ENCODE measurements at places on chromosomes 4 and X.

GRCh38 chrX:130443875-130444274, 42.1 kb downstream of the RBMX2 start:
- no peak for DNase-seq

GRCh38 chr4:78092850-78093249, 35.7 kb downstream of the FRAS1 start:
- DNase-seq, result no peak

DNA sequence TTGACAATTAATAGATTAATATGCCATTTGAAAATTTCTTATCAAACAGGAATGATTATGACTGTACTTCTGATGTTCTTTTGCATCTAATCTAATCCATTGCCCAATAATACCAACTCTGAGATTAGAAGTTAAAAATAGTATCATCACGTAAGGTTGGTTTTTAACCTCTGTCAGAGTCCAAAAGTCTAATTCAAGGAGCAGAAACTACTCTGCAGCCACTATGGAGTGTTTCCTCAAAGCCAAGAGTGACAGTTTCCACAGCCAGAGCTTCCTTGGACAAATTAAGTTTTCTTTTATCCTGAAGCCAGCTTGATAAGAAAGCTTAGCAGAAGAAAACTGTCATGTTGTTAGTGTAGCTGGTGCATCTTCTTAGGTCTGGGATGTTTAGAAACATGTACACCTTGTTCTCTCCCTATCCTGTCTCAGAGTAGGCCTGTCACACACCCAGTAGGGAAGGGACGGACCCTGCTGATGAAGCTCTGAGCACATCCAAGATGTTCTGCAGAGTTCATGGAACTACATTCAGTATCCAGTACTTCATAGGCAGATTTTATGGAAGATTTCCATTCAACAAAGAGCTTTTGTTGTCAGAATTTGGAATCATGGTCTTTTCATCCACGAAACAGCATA, 20.4 kb upstream of the PI4K2B start:
- no peak for DNase-seq

DNA sequence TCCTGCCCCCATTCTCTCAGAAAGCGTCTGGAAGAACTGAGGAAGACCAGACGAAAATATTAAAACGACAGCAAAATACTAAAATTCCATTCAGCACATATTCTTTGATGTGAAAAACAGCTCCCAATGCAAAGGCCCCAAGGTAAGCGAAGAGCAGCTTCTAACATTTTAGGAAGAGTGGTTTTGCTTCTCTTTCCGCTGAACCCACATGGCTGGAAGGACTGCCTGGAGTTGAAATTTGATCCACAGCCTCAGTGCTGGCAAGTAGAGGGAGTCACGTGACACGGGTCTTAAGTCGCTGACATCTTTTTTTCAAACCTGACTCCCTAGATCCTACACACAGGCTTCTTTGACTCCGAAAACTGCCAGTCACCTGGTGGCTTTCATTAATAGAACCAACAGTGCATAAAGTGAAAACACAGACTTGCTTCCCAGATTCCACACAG, at the start of gene FAM13A:
TSS of gene FAM13A (minus strand) at position 233 of the 446 bp plus-strand sequence. CDS start at position 12, 221 bp downstream.
- DNase-seq, result peak; percentile 77

DNA sequence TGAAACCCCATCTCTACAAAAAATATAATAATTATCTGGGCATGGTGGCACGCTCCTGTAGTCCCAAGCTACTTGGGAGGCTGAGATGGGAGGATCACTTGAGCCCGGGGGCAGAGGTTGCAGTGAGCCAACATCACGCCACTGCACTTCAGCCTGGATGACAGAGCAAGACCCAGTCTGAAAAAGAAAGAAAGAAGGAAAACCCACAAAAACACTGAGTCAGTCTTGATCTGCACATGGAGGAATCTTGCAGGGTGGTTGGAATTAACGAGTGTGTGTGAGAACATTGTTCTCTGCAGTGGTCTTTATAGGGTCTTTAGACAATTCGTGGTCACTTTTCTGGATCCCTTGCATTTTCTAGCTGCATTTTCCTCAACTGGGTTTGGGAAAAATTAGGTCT, 23.2 kb downstream of the ADD1 start:
- DNase-seq, result no peak

DNA sequence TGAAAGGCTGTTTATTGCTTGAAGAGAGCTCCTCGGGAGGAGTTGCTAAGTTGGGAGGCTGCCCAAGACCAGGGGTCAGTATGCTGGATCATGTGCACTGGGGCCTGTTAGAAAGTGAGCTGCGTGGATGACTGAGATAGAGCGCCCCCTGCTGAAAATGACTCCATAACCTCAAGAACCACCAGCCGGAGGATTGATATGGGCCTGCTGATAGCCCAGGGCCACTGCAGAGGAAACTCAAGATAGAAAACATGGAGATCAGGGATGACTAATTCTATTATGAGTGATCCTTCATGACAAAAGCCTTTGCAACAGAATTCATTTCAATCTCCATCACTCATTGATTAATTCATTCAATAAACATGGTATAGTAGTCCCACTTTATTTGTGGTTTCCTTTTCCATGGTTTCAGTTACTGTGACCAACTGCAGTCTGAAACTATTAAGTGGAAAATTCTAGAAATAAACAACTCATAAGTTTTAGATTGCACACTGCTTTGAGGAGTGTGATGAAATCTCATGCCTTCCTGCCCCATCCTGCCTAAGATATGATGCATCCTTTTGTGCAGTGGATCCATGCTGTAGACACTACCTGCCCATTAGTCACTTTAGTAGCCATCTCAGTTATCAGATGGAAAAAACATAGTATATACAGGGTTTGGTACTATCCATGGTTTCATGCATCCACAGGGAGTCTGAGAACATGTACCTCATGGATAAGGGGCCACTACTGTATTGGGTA, 126.7 kb upstream of the MBNL3 start:
- DNase-seq, result peak; percentile 26

GRCh38 chr4:166399021-166399420, 526.0 kb downstream of the TLL1 start:
- no peak for DNase-seq

GRCh38 chr4:28062562-28062961, 1201.9 kb downstream of the STIM2 start:
- DNase-seq, result no peak

DNA sequence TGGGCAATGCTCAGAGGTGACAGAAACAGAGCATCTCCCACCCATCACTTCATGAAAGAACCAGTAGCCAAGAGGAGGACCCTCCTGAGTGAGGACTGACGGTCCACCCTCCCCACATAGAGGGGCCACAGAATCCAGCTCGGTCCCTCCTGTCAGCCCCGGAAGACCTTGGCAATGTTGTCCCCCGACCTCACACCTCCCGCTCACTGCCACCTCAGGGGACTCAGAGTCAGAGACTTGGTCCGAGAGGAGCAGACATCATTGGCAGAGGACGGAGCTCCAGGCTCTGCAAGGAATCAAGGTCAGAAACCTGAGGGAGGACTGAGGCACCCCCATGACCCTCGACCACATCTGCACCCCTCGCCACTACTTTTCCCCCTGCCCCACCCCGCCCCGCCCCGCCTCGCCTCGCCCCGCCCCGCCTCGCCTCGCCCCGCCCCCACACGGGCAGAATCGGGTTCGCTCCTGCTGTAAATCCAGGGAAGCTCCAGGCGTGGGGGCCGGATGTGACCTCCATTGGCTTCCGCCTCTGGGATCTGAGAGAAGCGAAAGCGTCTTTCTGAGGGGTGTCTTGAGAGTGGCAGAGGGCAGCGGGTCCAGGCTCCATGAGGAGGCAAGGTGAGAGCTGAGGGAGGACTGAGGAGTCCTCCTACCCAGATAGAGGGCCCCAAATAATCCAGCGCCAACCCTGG, at the start of gene MAGEA11:
TSS of gene MAGEA11 (plus strand) at position 516 of the 692 bp plus-strand sequence. CDS start 1,100 bp downstream, outside the sequence.
- DNase-seq, result no peak

GRCh38 chrX:78957768-78958130, 12.6 kb downstream of the P2RY10 start:
- DNase-seq, result no peak

DNA sequence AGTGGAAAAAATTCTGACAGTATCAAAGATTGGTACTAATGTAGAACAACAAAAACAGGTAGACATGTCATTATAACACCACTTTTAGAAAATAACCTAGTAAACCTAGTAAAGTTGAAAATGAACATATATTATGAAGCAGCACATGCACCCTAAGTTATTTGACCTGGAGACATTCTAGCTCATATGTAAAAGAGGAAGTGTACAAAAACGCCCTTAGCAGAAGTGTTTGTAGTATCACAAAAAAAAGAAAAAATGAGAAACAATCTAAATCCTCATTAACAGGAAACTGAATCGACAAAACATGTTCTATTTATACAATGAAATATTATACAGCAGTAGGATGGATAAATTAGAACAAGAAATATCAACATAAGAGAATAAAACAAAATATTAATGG, 318.9 kb upstream of the PPP1R2C start:
- DNase-seq, result no peak

- DNase-seq, result no peak
These were observed 124.1 kb upstream of the AFF2 start for GRCh38 chrX:148376342-148376741.

- peak; percentile 21 for DNase-seq
These were observed 425.7 kb downstream of the GPAT3 start for GRCh38 chr4:83961575-83961974.

DNA sequence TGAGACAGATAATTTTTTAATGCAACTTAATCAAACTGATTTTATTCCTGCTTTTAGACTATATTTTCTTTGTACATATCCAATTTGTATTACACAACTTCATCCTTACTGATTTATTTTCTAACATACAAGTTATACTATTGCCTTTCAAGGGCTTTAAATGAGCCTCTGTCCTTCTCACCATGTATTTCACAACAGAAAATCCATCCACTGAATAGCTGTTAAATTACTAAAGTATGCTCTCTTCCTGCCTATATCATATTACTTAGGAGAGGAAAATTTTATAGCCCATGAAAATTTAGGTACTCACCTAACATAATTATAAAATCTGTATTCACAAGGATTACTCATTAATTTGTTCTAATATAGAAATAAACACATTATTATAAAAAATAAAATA, 528.6 kb downstream of the ANKRD50 start:
- no peak for DNase-seq

- DNase-seq, result no peak
These were observed 2.6 kb downstream of the AMER1 start for GRCh38 chrX:64202808-64203325.

GRCh38 chrX:16462912-16463311, 187.0 kb upstream of the S100G start:
- peak; percentile 72 for DNase-seq

- DNase-seq, result peak; percentile 10
These were observed 40.1 kb downstream of the TET2 start for GRCh38 chr4:105186701-105187161.

DNA sequence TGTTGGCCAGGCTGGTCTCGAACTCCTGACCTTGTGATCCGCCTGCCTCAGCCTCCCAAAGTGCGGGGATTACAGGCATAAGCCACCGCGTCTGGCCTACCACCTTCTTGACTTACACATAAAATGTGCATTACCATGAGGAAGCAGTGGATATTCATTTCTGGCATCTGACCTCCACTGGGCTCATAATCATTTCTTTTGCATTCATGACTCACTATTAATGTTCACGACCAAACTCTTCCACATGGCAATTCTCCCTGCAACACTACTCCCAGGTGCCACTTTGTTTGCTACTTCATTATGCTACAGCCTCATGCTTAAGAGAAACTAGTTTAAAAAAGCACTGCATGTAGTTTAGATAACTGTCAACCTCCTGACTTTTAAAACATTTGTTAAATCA, 22.7 kb downstream of the RASGEF1B start:
- no peak for DNase-seq

DNA sequence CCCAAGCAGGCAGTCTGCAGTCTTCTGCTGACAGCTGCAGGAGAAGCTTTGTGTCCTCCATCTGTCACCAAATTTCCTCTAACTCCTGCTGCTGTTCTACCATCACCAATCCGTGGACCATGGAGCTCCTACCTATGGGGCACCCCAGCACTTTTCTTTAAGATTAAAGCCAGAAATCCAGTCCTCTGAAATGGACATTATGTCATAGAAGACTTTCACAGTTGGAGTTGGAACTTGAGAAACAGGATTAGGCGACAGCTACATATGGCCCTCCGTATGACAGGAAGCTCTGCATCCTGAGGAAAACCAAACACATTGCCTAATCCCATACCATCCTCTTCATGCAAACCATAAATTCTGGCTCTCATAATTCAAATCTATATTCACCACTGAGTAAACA, 470.6 kb upstream of the GALNTL6 start:
- no peak for DNase-seq

GRCh38 chr4:15562114-15562513, 92.4 kb downstream of the CC2D2A start:
- DNase-seq, result no peak

GRCh38 chr4:86948276-86948675, 13.5 kb downstream of the AFF1 start:
- DNase-seq, result no peak

DNA sequence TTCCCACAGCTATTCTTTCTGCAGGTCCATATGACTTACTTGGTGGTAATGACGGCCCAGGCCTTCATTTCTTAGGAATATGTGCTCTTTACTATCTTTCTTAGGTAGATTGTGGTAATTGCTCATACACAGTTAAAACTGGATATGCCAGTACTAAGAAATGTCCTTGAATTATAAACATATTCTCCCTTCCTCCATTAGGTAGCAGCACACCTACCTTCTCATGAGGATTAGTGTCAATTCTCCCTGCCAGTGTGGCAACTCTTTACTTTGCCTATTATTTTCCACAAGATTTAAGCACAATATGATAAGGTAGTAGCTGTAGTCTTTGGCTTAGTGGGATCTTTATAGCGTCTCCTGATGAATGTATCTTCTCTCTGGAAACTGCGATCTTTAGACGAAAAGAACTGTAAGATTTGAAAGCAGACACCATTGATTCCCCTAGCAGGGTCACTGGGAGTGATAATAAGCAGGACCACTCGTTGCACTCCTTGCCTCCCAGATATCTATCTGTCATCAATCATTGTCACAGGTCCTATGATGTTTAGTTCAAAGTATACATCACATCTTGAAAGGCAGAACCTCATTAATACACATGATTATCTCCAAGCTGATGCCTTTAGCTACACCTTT, 1240.7 kb downstream of the C4orf33 start:
- peak; percentile 2 for DNase-seq

- DNase-seq, result no peak
These were observed 200.4 kb downstream of the MAB21L2 start for GRCh38 chr4:150782311-150782710.

GRCh38 chrX:39725928-39726619, 371.7 kb downstream of the BCOR start:
- DNase-seq, result peak; percentile 46

- DNase-seq, result no peak
These were observed 1.7 kb downstream of the PDLIM5 start for GRCh38 chr4:94453391-94453963.

DNA sequence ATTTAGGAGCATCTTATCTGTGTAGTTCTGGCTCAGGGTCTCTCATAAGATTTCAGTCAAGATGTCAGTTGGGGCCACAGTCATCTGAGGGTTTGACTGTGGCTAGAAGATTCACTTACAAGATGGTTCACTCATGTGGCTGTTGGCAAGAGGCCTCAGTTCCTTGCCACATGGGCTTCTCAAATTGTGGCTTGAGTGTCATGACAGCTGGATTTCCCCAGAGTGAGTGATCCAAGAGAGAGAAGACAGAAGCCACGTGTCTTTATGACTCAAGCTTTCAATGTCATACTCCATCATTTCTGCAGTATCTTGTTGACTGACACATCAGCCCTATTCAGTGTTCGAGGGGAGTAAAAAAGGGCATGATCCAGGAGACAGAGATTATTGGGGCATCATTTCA, 131.3 kb upstream of the AP1S2 start:
- no peak for DNase-seq

- DNase-seq, result no peak
These were observed 6.8 kb upstream of the CISD2 start for GRCh38 chr4:102862016-102862415.

- no peak for DNase-seq
These were observed 22.5 kb upstream of the TRIM2 start for GRCh38 chr4:153181700-153182099.

- no peak for DNase-seq
These were observed 220.3 kb downstream of the OR13H1 start for GRCh38 chrX:131764216-131764615.
